ENCODE measurements at places on chromosomes 13 and 19.

GRCh38 chr19:343941-344624 is 513 bp downstream of the MIER2 start:
- no peak for DNase-seq

- DNase-seq = no peak
Observed at GRCh38 chr13:47548294-47548840, 452.7 kb downstream of the SUCLA2 start.

GRCh38 chr19:50548191-50549058 is 19.8 kb downstream of the LRRC4B start:
- DNase-seq = no peak

- peak; percentile 66 for DNase-seq
Observed at GRCh38 chr19:35693835-35694599, 10.3 kb upstream of the ZBTB32 start.

DNA sequence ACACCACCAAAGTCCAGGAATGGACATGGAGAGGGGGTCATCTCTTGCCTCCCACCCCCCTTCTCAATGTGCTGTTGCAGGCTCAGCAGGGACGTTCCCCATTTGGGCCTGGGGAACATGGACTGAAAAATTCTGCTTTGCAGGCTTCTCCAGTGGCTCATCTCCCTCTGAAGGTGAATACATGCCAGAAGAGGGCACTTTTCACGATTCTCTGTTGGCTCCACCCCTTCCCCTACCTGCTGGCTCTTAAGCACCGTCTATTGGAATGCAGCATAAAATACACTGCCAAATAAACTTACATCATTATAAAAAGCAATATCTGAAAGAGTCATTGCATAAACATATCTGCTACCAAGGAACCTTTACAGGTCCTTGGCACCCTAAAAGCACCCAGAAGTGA is 35.7 kb downstream of the NHLRC3 start:
- no peak for DNase-seq

Data from foreskin melanocyte (primary cell).